ENCODE measurements at places on chromosomes 5 and 9.

- no peak overlapping the region for H3K4me3 ChIP-seq
- H3K27ac ChIP-seq = no peak overlapping the region
- no peaks in the 10 kb centered on the region for H3K27me3 ChIP-seq
- no peak for DNase-seq
- no peaks in the 10 kb centered on the region for H3K36me3 ChIP-seq
Measured at GRCh38 chr5:120463006-120463680, 957 bp upstream of the PRR16 start.

- no peaks in the 10 kb centered on the region for H3K36me3 ChIP-seq
- H3K27me3 ChIP-seq = peaks cover 12% of the 10 kb centered on the region
- no peak for DNase-seq
- no peak overlapping the region for H3K4me3 ChIP-seq
- H3K27ac ChIP-seq = no peak overlapping the region
Measured at GRCh38 chr5:38757451-38758245, 88.2 kb upstream of the OSMR start.

DNA sequence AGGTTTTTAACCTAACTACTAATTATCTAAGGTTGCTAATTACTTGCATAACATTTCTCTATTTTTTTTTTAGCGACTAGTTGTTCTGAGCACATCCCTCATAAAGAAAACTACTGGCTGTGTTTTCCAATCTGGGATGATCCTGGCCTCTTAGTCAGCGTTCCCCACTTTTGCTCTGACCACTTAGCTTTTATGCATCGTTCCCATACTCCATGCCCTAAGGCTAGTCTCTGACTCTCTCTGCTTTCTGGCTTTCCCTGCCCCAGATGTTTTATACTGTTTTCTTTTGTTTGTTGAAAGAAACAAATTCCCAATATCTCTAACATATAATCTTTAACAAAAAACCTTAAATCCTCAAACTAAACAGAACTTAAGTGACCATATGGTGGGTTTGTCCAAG lies 217.9 kb downstream of the SPATA31D1 start:
- H3K4me1 ChIP-seq = no peaks in the 10 kb centered on the region
- no peak overlapping the region for H3K4me3 ChIP-seq
- DNase-seq = no peak
- H3K27me3 ChIP-seq = no peaks in the 10 kb centered on the region
- no peaks in the 10 kb centered on the region for H3K36me3 ChIP-seq

DNA sequence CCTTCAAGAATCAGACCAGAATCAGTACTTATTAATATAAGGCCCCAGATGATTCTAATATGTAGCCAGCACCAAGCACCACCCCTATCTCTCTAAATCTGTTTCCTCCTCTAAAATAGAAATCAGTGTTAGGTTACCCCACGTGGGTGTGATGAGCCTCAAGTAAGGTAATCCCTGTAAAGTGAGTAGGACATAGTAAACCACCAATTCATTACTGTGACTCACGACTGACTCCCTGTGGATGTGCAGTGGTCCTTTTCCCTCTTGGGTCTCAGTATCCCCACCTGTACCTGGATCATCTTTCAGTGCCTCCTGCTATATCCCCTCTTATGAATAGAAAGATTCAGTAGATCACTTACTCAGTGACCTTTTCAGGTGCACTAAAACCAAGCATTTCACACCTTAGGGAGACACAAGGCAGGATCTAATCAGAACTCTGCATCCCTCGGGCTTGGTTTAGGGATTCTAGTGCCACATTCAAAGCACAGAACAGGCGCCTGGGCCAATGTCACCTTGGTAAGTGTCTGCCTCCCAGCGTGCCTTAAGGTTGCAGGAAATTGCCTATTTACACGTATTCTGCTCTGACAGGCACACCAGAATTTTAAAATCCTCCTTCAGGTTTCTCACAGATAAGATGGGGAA lies 12.2 kb upstream of the ALDH1B1 start:
- H3K4me1 ChIP-seq = peaks cover 56% of the 10 kb centered on the region
- H3K4me3 ChIP-seq = no peak overlapping the region
- H3K27me3 ChIP-seq = no peaks in the 10 kb centered on the region
- DNase-seq = peak; percentile 35
- no peaks in the 10 kb centered on the region for H3K36me3 ChIP-seq
- peak overlapping the region; percentile 93 for H3K27ac ChIP-seq

DNA sequence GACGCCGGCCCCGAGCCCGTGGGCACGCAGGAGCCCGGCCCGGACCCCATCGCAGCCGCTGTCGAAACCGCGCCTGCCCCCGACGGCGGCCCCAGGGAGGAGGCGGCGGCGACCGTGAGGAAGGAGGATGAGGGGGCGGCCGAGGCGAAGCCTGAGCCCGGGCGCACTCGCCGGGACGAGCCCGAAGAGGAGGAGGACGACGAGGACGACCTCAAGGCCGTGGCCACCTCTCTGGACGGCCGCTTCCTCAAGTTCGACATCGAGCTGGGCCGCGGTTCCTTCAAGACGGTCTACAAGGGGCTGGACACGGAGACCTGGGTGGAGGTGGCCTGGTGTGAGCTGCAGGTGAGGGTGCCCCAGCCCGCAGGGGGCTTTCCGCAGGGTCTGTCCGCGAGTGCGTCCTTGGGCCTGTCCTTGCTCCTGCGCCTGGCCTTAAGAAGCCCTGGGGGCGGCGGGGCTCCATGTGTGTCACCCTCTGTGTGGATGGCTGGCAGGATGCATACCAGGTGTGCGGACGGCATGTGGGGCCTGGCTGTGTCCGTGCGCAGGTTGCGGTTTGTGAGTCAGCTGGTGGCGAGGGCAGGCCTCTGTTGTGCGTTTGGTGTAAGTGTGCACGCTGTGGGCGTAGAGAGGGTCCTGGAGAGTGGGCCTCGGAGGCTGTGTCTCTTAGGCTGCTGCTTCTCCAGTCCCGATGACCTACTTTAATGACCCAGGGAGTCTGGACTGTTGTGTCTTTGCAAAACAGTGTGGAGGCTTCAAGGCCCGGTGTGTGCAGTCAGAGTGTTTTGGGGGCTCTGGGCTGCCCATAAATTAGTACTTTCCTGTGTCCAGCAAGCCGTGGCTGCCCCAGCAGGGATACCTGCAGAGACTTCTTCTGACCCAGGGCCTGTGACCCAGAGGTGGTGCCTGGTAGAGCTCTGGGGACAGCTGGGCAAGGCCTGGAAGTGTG lies 1.6 kb downstream of the WNK2 start:
- no peaks in the 10 kb centered on the region for H3K36me3 ChIP-seq
- no peaks in the 10 kb centered on the region for H3K4me1 ChIP-seq
- H3K4me3 ChIP-seq = no peak overlapping the region
- H3K27ac ChIP-seq = no peak overlapping the region
- DNase-seq = no peak

DNA sequence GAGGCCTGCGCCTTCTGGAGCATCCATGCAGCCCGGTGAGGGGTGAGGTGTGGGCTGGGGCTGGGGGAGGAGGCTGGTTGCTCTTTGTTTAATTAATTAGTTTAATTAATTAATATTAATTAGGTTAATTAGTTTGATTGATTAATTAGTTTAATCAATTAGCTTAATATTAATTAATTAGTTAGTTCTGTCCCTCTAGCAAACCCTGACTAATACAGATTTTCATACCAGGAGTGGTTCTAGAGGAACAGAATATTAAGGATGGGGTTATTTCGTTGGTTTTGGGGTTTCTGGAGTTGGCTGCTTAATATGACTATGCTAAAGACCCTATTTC lies 14.1 kb upstream of the BARX1 start:
- no peaks in the 10 kb centered on the region for H3K36me3 ChIP-seq
- peaks cover 5% of the 10 kb centered on the region for H3K4me1 ChIP-seq
- H3K4me3 ChIP-seq = no peak overlapping the region
- DNase-seq = no peak

- H3K27me3 ChIP-seq = no peaks in the 10 kb centered on the region
- H3K4me1 ChIP-seq = peaks cover 13% of the 10 kb centered on the region
- peak within 1 kb of the TSS; percentile 30 for H3K27ac ChIP-seq
- DNase-seq = peak; percentile 72
Measured at GRCh38 chr9:111038331-111039230, at the start of gene LPAR1. TSS of gene LPAR1 (minus strand) at chr9:111038470. CDS start at chr9:110972117, 66,353 bp downstream.

DNA sequence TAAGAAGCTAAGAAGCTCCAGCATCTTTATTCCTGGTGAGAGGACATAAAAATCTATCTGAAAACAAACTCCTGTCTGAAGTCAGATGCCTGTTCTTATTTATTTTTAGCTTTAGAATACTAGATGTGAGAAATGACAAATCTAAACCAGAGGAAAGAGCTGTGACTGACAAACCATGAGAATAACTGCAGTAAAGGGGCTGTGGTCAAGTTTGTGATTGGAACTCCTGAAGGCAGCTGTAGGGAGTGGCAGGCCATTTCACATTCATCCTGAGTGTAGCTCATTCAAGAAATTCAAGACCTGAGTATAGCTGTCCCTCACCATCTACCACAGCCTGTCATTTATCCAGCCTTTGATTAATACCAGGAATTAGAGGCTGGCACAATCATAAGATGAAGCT lies 718.8 kb downstream of the BRINP1 start:
- H3K36me3 ChIP-seq = no peaks in the 10 kb centered on the region
- H3K27me3 ChIP-seq = no peaks in the 10 kb centered on the region
- peaks cover 12% of the 10 kb centered on the region for H3K4me1 ChIP-seq
- H3K4me3 ChIP-seq = no peak overlapping the region
- no peak for DNase-seq
